ENCODE measurements at places on chromosomes 12 and 14.

DNA sequence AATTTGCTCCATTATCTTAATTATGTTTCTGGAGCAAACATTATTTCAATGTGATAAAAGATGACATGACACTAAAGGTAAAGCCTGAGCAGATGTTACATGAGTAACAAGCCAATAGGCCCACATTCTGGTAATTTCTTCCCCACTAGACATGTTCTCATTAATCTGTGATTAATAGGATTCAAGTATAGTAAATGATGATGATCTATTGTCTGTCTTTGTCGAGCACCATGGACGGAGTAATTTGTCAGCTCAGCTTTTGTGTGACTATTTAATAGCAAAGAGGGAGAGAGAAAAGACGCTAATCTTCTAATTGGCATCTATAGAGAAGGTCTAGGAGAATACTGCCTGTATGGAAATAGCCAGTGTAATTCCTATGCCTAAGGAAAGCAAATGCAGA lies 62.2 kb upstream of the INSM2 start:
- no peaks in the 10 kb centered on the region for H3K27me3 ChIP-seq
- DNase-seq = no peak
- no peak overlapping the region for H3K27ac ChIP-seq
- no peaks in the 10 kb centered on the region for H3K36me3 ChIP-seq
- H3K4me3 ChIP-seq = no peak overlapping the region
- no peaks in the 10 kb centered on the region for H3K4me1 ChIP-seq

DNA sequence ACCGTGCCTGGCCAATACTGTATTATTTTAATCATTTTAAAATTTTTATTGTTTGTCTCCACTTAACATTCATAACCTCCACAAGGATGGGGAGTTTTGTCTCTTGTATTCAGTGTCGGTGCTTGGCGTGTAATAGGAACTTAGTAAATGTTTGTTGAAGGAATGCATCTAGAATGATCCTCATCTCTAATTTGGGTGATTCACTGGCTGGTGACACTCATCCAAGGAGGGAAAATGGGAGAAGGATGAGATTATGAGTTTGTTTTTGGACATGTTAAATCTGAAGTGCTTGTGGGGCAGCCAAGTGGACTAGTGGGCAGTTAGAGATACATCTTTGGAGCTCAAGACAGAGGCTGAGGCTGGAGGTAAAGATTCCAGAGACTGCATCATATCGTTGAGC lies 5.1 kb downstream of the KLC1 start:
- H3K27ac ChIP-seq = no peak overlapping the region
- H3K27me3 ChIP-seq = no peaks in the 10 kb centered on the region
- no peak overlapping the region for H3K4me3 ChIP-seq

- peak; percentile 40 for DNase-seq
- no peak overlapping the region for H3K4me3 ChIP-seq
- no peaks in the 10 kb centered on the region for H3K36me3 ChIP-seq
- H3K4me1 ChIP-seq = peaks cover 3% of the 10 kb centered on the region
- H3K27me3 ChIP-seq = no peaks in the 10 kb centered on the region
Measured at GRCh38 chr12:66548338-66549049, 130.4 kb downstream of the GRIP1 start.

DNA sequence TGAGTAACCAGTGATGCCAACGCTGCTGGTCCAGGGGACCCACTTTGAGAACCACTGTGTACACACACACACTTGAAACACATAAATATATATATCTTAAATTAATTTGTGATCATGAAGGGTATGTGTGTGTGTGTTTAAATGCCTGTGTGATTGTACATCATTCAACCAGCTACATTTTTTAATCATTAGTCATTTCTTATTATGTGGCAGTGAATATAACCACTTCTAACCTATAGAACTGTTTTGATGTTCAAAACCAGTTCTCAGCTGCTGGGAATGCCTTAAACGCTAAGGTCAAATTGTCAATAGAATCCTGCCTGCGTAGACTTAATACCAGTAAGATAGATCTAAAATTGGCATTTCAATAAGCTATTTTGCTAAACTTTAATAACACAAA lies 330.0 kb downstream of the SYT1 start:
- no peaks in the 10 kb centered on the region for H3K27me3 ChIP-seq
- no peak overlapping the region for H3K27ac ChIP-seq
- DNase-seq = no peak

DNA sequence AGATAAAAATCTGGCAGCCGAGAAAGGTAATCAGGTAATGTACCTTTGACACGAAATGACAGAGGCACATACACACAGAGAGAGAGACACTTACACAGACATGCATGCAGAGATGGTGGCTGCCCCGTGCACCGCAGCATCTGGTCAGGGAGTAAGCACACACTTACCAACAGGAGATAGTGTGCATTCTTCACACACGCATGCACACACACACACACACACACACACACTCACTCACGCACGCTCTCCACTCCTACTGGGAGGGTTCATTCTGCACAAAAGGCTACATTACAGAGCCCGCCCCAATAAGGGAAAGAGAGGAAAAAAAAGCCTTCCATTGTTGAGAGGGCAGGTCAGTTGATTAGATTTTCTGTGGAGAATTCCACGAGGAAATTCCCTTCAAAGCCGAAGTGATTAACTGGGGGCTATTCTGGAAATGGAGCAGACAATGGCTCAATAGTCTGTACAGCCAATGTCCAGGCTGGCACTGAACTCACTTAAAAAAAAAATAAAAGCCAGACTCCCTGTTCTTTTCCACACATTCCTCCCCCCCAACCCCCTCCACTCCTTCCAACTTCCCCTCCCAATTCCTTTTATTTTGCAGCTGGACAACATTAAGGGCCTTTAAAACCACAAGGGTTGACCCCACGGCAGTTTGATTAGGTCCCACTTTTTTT lies 1.4 kb upstream of the SOX5 start:
- no peaks in the 10 kb centered on the region for H3K27me3 ChIP-seq
- peaks cover 4% of the 10 kb centered on the region for H3K4me1 ChIP-seq
- no peak for DNase-seq
- H3K27ac ChIP-seq = peak overlapping the region; percentile 42

- no peaks in the 10 kb centered on the region for H3K27me3 ChIP-seq
- H3K4me1 ChIP-seq = peaks cover 2% of the 10 kb centered on the region
- no peak overlapping the region for H3K4me3 ChIP-seq
- H3K36me3 ChIP-seq = peaks cover 2% of the 10 kb centered on the region
Measured at GRCh38 chr14:68788275-68788995, 4.4 kb downstream of the ZFP36L1 start.

DNA sequence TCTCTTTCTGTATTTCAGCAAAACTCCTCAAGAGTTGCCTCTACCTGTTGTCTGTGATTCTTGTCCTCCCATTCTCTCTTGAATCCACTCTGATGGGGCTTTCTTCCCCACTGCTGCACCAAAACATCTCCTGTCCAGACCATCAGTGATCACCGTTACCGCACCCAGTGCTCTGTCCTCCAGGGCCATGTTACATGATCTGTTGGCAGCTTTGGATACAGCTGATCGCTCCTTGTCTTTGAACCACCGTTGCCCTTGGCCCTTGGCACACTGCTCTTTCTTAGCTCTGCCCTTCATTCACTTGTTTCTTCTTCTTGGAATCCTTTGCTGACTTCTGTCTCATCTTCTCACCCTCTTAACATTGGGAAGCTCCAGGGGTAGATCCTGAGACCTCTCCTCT lies 333.7 kb upstream of the FKBP4 start:
- DNase-seq = no peak
- H3K4me3 ChIP-seq = no peak overlapping the region
- H3K27ac ChIP-seq = no peak overlapping the region
- no peaks in the 10 kb centered on the region for H3K4me1 ChIP-seq
- no peaks in the 10 kb centered on the region for H3K27me3 ChIP-seq
- no peaks in the 10 kb centered on the region for H3K36me3 ChIP-seq

DNA sequence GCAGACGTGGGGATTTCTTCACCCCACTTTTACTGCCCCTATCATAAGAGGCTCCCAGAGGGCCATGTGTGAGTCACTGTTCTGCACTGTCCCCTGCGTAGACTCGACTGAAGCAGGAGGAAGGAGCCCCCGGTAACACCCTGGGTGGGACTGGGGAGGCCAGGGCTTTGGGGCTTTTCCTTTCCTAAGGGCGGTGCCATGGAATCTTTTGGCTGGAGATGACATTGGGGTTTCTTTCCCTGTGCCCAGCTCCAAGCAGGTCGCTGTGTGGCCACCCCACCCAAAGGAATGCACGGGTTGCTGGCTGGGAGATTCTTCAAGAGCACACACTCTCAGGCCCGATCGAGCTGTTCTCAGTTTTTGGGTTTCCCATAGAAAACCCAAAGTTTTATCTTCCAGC lies 62.3 kb upstream of the RIN3 start:
- H3K4me1 ChIP-seq = no peaks in the 10 kb centered on the region
- no peak overlapping the region for H3K27ac ChIP-seq
- H3K4me3 ChIP-seq = no peak overlapping the region
- no peaks in the 10 kb centered on the region for H3K36me3 ChIP-seq

DNA sequence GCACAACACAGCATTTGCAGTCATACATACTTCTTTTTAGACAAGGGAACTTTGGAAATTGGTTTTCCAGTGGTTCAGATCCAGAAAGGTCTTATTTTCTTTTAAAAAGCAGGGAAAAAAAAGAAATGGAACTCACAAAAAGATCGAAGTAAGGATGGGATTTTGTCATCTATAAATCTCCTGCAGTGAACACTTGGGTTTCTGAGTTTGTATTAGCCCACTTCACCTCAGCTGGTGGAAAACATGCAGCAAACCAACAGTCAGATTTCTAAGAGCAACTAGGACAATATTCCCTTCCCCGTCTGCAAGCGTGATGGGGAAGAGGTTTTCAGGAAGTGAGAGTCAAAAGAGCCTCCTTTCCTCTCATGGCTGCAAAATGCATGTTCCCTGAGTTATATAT lies 4.6 kb downstream of the MYF5 start:
- H3K4me1 ChIP-seq = no peaks in the 10 kb centered on the region
- no peak overlapping the region for H3K4me3 ChIP-seq

DNA sequence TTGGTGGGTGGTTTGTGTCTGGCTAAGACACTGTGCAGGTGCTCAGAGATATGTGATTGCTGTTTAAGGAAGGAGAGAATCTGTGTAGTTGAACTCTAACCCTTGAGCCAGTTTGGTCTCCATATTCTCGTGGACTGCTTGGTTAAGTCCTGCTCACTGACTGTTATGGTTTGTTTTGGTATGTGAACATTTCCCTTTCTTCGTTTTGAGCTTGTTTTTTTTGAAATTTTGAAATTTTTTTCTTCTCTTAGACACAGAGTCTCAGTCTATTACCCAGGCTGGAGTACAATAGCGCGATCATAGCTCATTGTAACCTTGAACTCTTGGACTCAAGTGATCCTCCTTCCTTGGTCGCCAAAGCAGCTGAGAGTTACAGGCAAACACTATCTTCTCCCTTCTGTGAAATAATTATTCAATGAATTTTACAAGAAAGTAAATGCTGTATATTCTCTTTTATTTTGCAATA lies 40.0 kb downstream of the MIPOL1 start:
- no peak overlapping the region for H3K4me3 ChIP-seq
- H3K36me3 ChIP-seq = no peaks in the 10 kb centered on the region
- H3K4me1 ChIP-seq = no peaks in the 10 kb centered on the region
- no peaks in the 10 kb centered on the region for H3K27me3 ChIP-seq

DNA sequence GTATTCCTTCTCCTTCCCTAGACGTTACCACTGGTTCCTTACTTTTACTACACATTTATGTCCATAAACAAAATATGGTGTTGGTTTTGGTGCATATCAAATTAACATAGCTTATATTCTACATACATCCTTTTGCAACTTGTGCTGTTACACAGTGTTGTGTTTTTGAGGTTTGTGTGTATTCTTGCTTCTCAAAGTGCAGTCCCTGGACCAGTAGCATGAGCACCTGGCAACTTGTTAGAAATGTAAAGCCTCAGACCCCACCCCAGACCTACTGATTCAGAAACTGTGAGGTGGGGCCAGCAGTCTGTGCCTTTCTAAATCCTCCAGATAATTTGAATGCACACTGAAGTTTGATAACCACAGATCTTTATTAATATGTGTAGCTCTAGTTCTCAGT lies 65.9 kb downstream of the RNFT2 start:
- no peak overlapping the region for H3K4me3 ChIP-seq
- H3K4me1 ChIP-seq = no peaks in the 10 kb centered on the region
- no peak overlapping the region for H3K27ac ChIP-seq
- H3K36me3 ChIP-seq = peaks cover 2% of the 10 kb centered on the region
- no peak for DNase-seq

DNA sequence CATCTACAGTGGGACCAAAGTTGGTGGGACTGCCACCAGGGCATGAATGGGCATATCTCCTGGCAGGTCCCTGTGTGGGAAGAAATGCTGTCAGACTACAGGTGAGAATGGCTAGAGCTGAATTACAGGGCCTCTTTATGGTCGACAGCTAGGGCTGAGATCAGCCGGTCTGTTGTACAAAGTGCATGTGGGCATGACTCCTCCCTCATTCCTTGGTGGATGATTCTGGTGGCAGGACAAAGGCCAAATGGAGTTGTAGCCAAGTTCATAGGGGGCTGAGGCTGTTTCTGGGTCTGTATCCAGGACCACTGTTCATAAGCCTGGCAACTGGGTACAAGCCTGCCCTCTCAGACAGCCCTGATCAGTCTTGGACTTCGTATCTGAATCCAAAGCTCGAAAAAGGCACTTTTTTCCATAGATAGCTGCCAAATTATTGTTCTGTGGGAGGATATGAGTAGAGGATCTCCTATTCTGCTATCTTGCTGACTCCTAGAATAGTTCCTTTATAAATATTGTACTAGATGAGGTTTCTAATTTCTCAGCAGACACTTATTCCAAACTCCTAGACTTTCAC lies 460.8 kb downstream of the TMEM117 start:
- H3K4me1 ChIP-seq = no peaks in the 10 kb centered on the region
- H3K27me3 ChIP-seq = no peaks in the 10 kb centered on the region
- no peak overlapping the region for H3K27ac ChIP-seq
- no peak for DNase-seq
- H3K36me3 ChIP-seq = no peaks in the 10 kb centered on the region

DNA sequence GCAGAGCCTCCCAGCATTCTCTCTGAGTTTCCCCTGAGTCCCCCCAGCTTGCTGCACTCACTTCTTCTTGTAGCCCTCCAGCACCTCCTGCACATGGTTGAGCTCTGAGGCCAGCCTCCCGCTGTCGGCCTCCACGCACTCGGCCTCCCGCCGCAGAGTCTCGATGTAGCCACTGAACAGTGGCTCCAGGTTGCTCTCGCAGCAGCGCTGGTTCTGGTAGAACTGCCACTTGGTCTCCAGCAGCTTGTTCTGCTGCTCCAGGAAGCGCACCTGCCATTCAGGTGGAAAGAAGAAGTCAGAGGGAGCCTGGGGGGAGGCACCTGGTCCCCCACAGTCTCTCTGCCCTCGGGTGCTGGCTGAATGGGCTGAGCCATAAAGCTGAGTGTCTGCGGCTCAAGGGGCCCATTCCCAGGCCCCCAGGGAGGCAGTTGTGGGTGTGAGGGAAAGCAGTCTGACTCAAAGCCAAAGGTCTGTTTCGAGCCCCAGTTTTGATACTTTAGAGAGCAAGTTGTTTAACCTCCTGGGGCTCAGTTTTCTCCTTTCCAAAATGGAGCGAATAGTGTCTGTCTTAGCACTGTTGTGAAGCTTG lies 2.3 kb downstream of the KRT85 start:
- no peak for DNase-seq
- H3K4me1 ChIP-seq = no peaks in the 10 kb centered on the region
- no peak overlapping the region for H3K4me3 ChIP-seq
- no peak overlapping the region for H3K27ac ChIP-seq

- H3K27me3 ChIP-seq = no peaks in the 10 kb centered on the region
- no peaks in the 10 kb centered on the region for H3K36me3 ChIP-seq
- no peaks in the 10 kb centered on the region for H3K4me1 ChIP-seq
- H3K27ac ChIP-seq = no peak overlapping the region
- H3K4me3 ChIP-seq = no peak overlapping the region
Measured at GRCh38 chr14:37650356-37651037, 55.1 kb downstream of the TTC6 start.

GRCh38 chr12:103833891-103834290 lies 7.1 kb downstream of the NT5DC3 start:
- H3K4me3 ChIP-seq = no peak overlapping the region
- peaks cover 3% of the 10 kb centered on the region for H3K4me1 ChIP-seq
- peak; percentile 61 for DNase-seq
- no peak overlapping the region for H3K27ac ChIP-seq
- no peaks in the 10 kb centered on the region for H3K36me3 ChIP-seq
